Activated CD4-positive, alpha-beta T cell treated with anti-CD3 and anti-CD28 coated beads, Interleukin-2, amount 50 U/mL, for 16 hours (primary cell): ENCODE measurements at places on chromosomes 13 and 19.

- no peak for DNase-seq
These were observed 211.2 kb downstream of the LHFPL6 start for GRCh38 chr13:39391761-39392160.

DNA sequence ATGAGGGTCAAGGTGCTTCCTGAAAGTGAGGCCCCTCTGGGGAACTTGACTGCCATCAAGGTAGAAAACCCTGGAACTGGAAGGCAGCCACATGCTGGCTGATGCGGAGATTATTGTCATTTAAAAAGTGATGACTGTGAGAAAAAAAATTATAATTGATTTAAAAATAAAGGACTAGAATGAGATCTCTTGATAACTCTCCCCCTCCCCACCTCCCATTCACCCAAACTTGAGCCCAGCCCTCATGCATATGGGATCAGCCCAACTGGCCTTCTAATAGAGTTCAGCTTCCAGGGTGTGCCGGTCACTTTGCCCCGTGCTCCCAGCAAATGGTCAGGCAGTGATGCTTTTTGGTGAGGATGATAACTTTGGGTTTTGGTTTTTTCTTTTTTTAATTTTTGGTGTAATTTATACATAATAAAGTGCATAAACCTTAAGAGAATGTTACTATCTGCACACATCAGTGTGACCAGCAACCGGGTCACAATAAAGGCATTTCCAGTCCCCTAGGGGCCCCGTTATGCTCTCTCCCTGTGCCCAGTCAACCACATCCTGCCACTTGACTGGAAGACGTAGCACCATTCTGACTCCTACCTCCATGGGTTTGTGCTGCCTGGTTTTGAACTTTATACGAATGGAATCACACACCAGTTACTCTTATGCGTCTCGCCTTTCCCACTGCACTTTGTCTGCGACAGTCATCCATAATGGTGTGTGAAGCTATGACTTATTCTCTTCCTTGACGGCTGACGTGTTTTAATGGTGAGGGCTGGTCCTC is 187.9 kb downstream of the USP12 start:
- peak; percentile 54 for DNase-seq

DNA sequence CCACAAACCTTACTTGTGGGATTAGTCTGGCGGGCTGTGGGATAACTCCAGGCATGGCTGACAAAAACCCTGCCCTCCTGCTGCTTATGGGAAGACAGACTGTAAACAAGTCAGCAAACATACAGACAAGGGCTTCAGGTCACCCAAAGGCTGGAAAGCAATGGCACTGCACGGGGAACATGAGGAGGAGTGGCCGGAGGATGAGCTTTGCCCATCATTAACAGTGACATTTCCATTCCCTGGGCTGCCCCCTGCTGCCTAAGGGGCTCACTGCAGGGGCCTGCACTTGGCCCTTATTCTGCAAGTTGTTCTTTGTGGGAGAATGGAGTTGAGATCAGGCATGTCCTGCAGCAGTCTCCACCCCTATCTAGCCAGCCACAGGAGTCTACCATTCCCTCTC is 91.3 kb downstream of the UQCRFS1 start:
- DNase-seq, result peak; percentile 1

GRCh38 chr13:73973156-73973555 is 161.0 kb downstream of the KLF12 start:
- DNase-seq, result no peak

- DNase-seq, result peak; percentile 54
These were observed 333.9 kb downstream of the UQCRFS1 start for GRCh38 chr19:28878862-28879566.

- DNase-seq, result no peak
These were observed 701.1 kb downstream of the PCDH9 start for GRCh38 chr13:66528944-66529576.
